ENCODE measurements at places on chromosomes 3 and 15.

DNA sequence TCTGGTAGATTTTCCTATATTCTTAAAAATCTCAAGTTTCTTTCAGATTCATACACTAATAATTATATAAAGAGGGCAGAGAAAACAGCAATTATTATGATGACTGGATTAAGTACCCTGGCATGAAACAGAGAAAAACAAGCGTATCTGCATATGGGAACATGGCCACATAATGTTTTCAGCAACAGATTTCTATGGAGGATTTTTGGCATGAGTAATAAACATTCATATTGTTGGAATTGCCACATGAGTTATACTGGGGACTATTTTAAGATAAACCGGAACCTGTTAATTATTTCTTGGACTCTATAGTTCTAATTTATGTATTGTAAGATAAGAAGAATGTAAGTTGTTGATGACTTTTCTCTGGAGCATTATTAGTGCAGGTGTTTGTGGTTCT lies 112.7 kb downstream of the OXSM start:
- DNase-seq = no peak

DNA sequence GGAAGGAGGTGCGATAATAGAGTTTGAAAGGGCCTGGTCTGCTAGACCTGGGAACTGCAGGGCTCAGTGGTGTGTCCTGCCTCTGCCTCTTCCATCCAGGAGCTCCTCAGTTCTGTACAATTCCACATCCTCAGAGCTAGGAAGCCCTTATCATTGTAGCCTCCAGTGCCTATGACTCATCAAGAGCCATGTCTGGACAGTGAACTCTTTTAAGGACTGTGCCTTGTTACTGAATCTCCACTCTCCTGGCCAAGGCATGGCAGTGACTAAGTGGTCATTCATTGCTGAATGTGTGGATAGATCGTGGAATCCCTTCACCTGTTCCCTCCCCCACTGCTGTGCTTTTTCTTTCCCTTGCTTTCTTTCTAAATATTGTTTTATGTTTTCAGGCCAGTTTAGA lies 2.9 kb downstream of the TIMP4 start:
- DNase-seq = no peak

- no peak for DNase-seq
Measured at GRCh38 chr3:48276911-48277641, 36.2 kb downstream of the ZNF589 start.

DNA sequence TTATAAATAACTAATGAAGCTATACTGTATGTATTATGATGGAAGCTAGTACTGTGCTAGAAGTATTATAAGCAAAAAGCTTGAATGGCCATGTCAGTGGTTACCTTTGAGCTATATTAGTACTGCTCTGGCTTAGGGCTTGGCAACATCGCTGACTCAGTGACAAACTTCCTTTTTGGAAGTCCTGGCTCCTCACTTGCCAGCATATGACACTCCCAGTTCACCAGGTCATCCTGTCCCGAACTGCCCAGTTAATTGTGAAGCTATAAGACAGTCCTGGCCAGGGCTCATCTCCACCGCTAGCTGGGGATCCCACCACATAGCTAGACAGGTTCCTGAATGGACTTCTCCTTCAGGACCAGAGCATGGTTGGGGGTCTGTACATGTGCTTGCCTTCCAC lies 31.9 kb downstream of the RAB8B start:
- DNase-seq = no peak

GRCh38 chr3:32934150-32934742 lies 17.2 kb upstream of the CCR4 start:
- no peak for DNase-seq

DNA sequence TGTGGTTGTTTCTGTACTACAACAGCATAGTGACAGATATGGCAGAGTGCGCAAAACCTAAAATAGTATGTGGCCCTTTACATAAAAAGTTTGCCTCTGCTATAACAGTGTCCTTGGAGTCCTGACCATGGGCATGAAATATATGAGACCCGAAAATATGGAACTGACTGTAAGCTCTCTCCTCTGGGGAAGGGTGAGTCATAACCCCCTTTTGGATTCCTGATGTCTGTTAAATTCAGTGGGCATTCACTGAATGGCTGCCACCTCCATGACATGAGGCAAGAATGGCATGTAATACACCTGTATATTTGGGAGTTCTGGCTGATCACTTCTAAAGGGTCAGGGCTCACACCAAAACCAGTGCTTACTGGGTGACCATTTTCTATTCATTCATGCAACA lies 6.1 kb downstream of the TBC1D2B start:
- no peak for DNase-seq

DNA sequence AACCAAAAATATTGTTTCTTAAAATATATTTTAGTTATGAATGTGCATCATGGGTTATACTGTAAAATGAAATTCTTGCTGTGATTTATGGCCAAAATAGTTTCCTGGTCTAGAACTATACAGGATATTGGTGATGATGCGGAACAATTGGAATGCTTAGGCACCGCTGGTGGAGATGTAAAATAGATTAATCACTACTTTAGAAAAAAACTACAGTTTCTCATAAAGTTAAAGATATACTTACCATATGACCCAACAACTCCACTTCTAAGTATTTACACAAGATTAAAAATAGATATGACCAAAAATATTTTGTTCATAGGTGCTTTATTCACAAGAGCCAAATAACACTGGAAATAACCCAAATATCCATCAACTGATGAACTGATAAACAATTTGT lies 126.7 kb downstream of the TUSC7 start:
- no peak for DNase-seq

DNA sequence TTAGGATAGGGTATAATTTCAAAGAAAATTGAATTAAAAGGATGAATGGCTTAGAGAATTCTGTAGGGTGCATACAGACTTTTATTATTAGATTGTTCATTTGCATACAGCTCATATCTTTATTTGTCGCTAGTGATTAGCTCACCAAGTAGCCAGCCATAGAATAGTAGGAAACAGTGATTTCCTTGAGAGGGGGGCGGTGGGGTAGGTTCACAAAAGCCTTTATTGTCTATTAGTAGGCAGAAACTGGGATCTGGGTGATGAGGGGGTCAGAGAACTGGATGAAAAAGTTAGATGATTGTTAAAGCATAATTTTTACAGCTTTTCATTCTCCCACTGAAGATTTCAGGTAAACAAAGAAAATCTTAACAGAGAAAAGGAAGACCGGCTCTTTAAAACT lies 77.6 kb upstream of the RAP2B start:
- DNase-seq = no peak

DNA sequence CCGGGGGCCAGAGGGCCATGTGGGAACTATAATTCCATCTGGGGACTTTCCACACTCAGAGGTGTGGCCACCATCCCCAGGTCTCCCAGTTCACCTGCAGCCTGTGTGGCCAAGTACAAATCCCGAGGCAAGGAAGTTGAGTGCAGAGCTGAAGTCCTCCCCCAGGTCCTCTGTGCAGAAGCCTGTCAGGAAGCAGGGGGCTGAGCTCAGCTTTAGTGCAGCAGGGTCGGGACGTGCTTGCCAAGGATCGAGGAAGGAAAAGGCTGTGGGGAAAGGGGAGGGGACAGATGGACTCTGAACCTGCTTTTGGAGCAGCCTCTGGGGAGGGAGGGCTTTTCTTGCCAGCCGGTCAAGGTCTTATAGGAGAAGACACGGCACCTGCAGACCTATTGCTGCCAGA lies 67.7 kb downstream of the CHRNA7 start:
- no peak for DNase-seq

- DNase-seq = no peak
Measured at GRCh38 chr3:38985981-38986380, 65.8 kb downstream of the SCN11A start.

DNA sequence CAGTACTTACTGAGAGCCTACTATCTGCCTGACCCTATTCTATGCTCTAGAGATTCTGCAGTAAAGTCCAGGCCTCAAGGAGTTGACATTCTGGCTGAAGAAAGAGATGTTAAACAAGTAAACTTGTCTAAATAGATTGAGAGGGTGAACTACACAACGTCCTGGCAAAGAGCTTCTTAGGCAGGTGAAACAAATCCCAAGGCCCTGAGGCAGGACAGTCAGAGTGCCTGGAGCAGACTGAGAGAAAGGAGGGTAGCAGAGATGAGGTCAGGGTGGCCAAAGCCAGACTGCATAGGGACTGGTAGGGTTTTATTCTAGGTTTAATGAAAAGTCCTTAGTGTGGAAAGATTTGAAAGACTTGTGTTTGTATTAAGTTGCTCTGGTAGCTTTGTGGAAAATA lies 84.5 kb upstream of the ATP11B start:
- DNase-seq = no peak

DNA sequence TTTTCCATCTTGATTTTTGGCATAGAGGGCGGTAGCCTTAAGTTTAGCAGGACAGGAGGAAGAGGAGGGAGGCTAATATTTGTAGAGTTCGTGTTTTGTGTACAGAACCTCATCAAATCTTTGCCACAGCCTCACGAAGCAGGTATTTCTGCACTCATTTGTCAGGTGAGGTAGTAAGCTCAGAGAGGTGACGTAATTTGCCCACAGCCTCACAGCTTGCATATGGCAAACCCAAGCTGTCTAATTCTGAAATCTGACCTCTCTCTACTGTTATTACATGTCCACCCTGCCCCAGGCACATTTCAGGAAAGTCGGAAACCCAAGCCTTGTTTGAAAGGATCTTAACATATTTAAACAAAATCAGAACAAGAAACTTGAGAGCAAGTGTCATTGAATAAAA lies 91.1 kb upstream of the TPM1 start:
- no peak for DNase-seq

DNA sequence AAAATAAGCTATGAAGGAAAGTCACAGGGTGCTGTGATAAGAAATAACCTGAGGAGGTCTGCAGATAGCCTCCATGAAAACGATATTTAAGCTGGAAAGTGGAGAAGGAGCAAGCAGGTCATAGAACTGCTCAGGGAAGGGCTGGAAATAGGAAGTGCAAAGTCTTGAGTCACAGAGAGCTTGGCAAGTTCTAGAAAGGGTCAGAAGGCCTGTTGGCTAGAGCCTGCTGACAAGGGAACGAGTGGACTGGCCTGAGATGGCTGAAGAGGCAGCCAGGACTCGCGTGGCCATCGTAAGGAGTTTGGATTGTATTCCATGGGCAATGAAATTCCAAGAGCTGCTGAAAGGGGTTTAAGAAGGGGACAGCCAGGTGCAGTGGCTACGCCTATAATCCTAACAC lies 64.7 kb upstream of the IL12A start:
- no peak for DNase-seq

- no peak for DNase-seq
Measured at GRCh38 chr3:139418144-139418543, 28.7 kb upstream of the COPB2 start.

DNA sequence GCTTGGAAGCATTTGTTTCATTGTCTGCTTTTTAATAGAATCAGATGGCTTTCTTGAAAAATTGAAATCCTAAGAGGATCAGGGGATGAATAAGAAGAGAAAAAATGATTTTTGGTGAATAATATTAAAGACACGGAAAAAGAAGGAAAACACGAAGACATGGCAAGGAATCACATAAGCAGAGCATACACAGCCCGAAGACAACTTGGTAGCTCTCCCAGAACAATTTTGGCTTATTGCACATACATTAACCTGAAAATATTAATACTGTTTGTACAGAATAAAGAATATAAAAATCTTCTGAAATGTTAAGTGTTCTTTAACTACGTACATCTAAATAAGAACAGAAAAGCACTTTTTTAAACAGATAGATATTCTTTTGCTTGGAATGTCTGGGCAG lies 150.0 kb downstream of the SHOX2 start:
- no peak for DNase-seq

GRCh38 chr3:107132674-107133073 lies 244.6 kb upstream of the CCDC54 start:
- no peak for DNase-seq

DNA sequence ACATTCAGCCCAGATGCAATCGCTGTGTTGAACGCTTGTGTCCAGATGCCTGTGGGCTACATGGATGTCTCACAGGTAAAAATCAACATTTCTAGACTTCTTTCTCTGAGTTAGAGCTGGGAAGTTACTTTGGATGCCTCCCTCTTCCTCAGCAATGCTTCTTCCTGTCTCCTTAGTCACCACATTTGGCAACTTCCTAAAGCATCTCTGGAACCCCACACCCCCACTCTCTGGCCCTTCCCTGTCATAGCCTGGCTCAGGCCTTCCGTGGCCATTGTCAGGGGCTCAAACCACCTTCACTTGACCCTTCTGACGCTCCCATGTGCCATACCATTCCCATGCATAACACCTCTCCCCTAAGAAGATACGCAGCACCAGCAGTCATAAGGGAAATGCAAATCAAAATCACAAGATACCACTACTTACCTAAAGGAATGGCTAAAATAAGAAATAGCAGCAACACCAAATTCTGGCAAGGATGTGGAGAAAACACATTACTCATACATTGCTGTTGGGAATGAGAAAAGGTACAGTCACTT lies 21.6 kb upstream of the RGMA start:
- DNase-seq = no peak

DNA sequence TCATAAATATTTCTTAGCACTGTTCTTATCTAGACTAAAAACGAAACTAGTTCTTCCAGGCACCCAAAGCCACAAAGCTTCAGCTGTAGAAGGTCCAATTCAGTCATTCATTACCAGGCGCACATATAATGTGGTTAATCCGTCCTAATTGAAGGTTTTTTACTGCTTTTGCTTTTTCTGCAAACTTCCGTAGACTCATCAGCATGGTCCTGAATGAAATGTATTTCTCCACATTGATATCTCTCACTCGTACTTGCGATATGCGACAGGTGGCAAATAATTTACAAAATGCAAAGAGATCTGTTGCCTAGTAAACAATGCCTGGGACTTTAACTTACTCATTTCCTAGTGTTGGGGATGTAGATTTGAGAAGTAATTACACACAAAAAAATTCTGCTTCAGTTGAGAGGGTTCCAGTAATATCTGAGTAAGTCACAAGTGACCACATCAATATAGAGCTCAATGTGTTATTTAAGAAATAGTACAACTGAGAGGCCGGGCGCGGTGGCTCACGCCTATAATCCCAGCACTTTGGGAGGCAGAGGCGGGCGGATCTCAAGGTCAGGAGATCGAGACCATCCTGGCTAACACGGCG lies 75.0 kb upstream of the MBNL1 start:
- DNase-seq = peak; percentile 79

GRCh38 chr15:94105760-94106159 lies 125.6 kb upstream of the MCTP2 start:
- DNase-seq = no peak

- no peak for DNase-seq
Measured at GRCh38 chr3:117631781-117632180, 922.2 kb downstream of the TUSC7 start.

Measured in CD4-positive, alpha-beta memory T cell (primary cell).